ENCODE measurements at places on chromosomes 5 and 9. TPM values are rescaled to one million over a fixed set of nuclear protein-coding genes. Genes with fewer than 3 reads are reported as not detected.

The MYORG gene
- 6.9 TPM for total RNA-seq

The PPWD1 gene
- 17.1 TPM for total RNA-seq

The PSMB7 gene
- 328 TPM for total RNA-seq

The CWC27 gene
- 17.2 TPM for total RNA-seq

The SH2D3C gene
- 0.08 TPM for total RNA-seq

The ANGPTL2 gene
- not detected for total RNA-seq

The MEGF10 gene
- total RNA-seq = not detected

The BRD9 gene
- 37.8 TPM for total RNA-seq

The PAEP gene
- 0.25 TPM for total RNA-seq

The SPINK13 gene
- total RNA-seq = 0.38 TPM

The ADRA1B gene
- total RNA-seq = 23.0 TPM

The SPAG8 gene
- 0.34 TPM for total RNA-seq

The ABO gene
- not detected for total RNA-seq

The HMMR gene
- 24.9 TPM for total RNA-seq

The ZDHHC11 gene
- 15.8 TPM for total RNA-seq

The NAIF1 gene
- 7.0 TPM for total RNA-seq

The TAF11L8 gene
- not detected for total RNA-seq

The ORM1 gene
- not detected for total RNA-seq

The CHSY3 gene
- 0.07 TPM for total RNA-seq

The PTGS1 gene
- 1.6 TPM for total RNA-seq

The ADGRD2 gene
- total RNA-seq = 0.03 TPM

The KCNMB1 gene
- not detected for total RNA-seq

The SH3TC2 gene
- 0.56 TPM for total RNA-seq

The IL13 gene
- total RNA-seq = not detected

The NUTM2G gene
- total RNA-seq = not detected

The EXOSC3 gene
- total RNA-seq = 80.0 TPM

The FABP6 gene
- 0.68 TPM for total RNA-seq

The CNTRL gene
- total RNA-seq = 4.3 TPM

The TAF1L gene
- not detected for total RNA-seq

The IL17B gene
- not detected for total RNA-seq

The SMIM3 gene
- total RNA-seq = 21.6 TPM

The ZNF622 gene
- 70.6 TPM for total RNA-seq

The IFNA13 gene
- not detected for total RNA-seq

The HMGXB3 gene
- total RNA-seq = 31.3 TPM

The TPM2 gene
- total RNA-seq = 647 TPM

The PPP3R2 gene
- not detected for total RNA-seq

The GLDC gene
- total RNA-seq = 10.7 TPM

The SLC4A9 gene
- 0.02 TPM for total RNA-seq

The FAM169A gene
- total RNA-seq = 6.2 TPM

The EIF4E1B gene
- total RNA-seq = not detected

The FLT4 gene
- total RNA-seq = 3.6 TPM

The INVS gene
- total RNA-seq = 9.0 TPM

The QRFP gene
- total RNA-seq = not detected

The CLIC3 gene
- total RNA-seq = 5.6 TPM

The TUT7 gene
- 10.0 TPM for total RNA-seq

The RETREG1 gene
- 2.8 TPM for total RNA-seq

The PPIC gene
- 18.7 TPM for total RNA-seq

The FRRS1L gene
- total RNA-seq = 0.27 TPM

The EPB41L4B gene
- total RNA-seq = 29.4 TPM

The NR2F1 gene
- total RNA-seq = 4.7 TPM

The PFN3 gene
- total RNA-seq = not detected

The GRIN3A gene
- not detected for total RNA-seq

Measured in A549 treated with AZD2906 at 1 μM for 4 hours (cell line).